ENCODE measurements at places on chromosomes 2 and 18.

- DNase-seq, result peak; percentile 30
Measured at GRCh38 chr18:75207310-75208154, 1.4 kb downstream of the PTGR3 start.

DNA sequence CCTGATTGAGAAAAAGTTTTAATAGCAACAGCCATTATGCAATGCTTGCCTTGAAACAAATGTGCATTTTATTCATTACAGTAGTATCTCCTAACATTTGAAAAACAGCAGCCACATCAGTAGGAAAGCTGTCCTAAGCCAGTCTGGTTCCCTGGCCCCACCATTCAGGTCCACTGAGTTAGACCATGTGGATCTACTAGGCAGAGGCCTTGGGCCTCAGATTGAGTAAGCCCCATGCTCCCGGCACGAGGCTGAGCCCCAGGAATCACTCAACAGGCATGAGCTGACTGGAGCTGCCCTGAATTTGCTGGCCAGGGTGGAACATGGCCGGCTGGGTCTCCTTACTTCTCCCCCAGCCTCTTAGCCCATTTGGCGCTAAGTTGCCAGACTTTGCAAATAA is 103.4 kb downstream of the ZFP36L2 start:
- no peak for DNase-seq

DNA sequence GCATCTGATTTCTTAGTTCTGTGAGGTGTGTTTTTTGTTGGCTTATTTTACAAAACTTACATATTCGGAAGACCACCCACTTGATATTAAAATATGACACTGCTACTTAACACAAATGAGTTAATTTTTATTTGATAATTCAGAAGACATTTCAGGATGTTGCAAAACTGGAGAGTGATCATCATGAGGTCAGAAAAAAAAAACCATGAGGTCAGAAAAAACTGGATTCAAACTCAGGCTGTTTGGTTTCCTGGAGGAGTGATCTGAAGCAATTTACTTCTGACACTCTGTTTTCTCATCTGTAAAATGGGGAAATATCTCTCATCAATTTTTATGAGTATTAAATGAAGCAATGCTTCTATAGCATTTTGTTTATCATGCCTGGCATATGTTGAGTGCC is 1.8 kb upstream of the CCBE1 start:
- DNase-seq, result no peak

DNA sequence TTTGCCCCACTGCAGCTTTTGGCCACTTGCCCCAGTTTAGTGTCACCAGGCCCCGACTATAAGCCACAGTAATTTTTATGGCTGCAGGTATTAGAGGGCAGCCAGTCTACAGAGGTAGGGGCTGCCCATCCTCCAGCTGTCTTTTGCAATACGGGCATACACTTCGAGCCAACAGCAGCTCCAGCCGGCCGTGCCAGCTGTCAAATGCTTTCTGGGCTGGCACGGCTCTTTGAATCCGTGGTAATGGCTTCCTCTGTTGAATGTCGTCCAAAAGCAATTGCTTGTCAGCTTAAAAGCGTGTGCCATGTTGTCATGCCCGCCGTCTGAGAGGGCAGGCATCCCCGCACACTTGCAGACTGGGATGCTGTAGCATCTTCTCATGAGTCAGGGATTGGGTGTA is 41.3 kb downstream of the BCL2L11 start:
- no peak for DNase-seq

Measured in Daoy (cell line).